ENCODE measurements at places on chromosomes 1 and 21.

GRCh38 chr1:204128464-204128963, 23.3 kb downstream of the ETNK2 start:
- no peak for DNase-seq

GRCh38 chr1:213622365-213623063, 365.3 kb upstream of the PROX1 start:
- no peak for DNase-seq

GRCh38 chr1:98458511-98459485, 202.7 kb upstream of the SNX7 start:
- no peak for DNase-seq

DNA sequence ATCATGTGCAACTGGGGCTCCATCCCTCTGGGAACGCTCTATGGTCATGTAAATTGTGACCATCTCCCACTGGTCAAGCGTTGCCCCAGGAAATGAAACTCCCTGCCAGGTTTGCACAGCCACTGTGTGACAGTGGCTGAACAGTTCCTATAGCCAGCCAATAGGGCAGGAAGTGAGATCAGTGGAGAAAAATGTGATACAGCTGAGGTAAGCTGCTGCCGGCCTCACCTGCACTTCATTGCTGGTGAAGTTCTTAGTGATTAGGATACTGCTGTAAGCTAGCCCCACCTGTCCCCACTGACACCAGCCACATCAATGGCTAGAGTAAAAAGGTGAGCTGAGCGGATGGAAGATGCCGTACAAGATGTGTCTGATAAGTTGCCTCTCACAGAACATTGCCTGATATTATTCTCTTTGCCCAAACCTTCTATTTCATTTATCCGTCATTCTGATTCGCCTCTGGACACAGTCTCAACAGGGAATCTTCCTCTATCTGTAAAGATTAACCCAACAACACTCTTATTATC, 38.4 kb upstream of the CDC42BPA start:
- no peak for DNase-seq

- DNase-seq, result no peak
Measured at GRCh38 chr1:21508580-21509350, 458 bp upstream of the ALPL start.

GRCh38 chr21:33189237-33189636, 40.5 kb upstream of the IFNAR2 start:
- DNase-seq, result no peak

DNA sequence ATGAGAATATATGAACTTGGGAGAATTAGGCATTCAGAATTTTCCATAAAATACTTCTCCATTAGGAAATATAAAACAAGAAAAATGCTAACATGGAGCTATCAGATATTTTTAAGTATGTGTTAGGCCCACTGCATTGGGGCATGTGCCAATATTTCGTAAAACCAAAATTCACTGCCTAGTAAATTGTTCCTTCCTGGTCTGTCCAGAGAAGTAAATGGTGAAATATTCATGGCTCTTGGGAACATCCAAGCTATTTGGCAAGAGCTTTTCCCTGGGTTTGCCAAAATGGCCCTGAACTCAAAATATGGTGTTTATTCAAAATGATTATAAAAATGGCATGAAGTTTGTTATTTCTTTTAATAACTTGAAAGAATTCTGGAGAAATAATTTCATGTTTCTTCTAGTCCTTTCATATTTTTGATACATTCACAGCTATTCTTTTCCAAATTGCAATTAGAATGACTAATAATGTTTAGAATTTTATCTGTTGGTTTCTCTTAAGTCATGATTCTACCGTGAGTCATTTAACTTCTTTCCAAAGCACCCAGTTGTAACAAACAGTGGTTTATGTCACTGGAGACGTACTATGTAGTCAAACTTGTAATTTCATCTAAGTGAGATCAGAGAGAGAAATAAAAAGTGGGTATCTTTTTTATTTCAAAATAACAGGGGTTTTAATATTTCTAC, 25.7 kb upstream of the SLC19A2 start:
- DNase-seq, result no peak

DNA sequence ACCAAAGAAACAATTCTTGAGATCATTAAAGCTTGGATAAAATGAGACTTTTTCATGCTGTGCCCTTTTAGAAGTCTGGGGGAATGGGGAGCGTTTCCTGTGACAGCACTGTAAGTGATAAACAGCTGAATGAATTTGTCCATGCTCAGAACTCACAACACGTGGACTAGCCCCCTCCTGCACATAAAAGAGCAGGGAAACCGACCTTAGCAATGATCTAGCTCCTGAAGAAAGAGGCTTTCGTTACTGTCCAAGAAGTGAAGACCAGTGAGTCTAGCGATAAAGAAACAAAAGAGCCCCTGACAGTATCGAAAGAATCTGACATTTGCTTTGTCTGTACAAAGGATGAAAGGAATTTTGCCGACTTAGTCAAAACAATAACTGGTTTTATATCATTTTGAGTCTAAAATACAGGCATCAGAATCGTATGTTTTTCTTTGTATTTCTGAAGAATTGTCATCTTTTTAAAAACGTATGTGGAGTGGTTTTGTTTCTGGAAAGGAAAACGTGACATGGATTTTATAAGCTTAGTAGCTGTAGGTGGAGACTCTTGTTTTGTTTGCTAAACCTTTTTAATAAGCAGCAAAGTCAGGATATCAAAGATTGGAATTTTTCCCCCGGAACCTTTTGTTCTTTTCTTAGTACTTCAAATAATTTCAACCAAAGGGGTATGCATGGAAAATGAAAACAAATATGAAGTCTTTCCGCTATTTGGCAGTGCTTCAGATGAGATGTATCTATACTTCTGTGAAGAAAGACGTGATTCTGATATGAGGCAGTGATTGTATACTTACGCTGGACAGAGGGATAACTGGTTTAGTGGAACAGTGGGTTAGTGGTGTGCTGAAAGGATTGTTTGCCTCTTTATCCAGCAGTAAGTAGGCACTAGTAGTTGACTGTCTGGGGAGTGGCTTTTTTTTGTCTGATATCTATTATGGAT, 61.0 kb downstream of the MAST2 start:
- no peak for DNase-seq

DNA sequence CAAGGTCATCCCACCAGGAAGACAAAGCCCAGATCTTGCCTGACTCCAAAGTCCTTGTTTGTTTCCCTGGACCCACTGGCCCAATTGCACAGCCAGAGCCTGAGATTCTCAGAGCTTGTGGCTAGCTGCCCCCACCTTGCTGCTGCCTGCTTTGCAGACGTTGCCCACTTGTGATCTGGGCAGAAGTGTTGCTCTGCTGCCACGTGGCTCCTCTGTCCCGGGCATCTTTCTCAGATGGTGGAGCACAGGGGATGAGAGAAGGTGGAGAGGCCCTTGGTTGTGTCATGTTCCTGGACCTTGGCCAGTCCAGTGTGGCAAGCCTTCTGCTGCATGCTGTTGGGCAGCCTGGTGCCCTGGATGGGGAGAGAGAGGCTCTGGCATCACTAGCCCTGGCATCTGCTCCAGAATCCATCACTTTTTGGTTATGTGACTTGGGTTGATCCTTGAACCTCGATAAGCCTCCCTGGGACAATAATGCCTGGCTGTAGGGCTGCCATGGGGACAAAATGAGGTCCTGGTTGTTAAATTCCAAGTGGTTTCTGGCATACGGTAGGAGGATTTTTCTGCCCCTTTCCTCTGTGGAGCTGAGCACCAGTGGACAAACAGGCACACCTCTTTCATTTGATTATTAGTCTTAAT, 1.5 kb upstream of the NR0B2 start:
- no peak for DNase-seq

GRCh38 chr1:95085376-95085775, 12.6 kb upstream of the ALG14 start:
- DNase-seq, result no peak

DNA sequence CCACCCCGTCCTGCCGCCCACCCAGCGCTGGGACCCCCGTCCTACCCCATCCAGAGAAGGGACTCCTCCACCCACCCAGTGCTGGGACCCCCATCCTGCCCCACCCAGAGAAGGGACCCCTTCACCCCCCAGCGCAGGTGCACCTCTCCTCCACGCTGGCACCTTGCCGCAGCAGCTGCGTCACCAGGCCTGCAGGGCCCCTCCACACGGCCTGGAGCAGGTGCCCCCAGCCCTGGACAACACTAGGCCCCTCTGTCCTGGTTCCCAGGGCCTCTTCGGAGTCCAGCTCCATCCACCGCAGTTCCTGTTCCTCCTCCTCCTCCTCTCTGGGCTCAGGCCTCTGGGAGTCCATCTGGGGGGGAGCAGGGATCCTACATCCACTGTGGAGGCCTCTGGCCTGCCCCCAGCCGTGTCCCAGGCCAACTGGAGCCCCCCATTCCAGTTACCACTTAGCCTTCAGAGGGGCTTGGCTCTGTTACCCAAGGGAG, 378 bp downstream of the ANKRD65 start:
- DNase-seq, result no peak

DNA sequence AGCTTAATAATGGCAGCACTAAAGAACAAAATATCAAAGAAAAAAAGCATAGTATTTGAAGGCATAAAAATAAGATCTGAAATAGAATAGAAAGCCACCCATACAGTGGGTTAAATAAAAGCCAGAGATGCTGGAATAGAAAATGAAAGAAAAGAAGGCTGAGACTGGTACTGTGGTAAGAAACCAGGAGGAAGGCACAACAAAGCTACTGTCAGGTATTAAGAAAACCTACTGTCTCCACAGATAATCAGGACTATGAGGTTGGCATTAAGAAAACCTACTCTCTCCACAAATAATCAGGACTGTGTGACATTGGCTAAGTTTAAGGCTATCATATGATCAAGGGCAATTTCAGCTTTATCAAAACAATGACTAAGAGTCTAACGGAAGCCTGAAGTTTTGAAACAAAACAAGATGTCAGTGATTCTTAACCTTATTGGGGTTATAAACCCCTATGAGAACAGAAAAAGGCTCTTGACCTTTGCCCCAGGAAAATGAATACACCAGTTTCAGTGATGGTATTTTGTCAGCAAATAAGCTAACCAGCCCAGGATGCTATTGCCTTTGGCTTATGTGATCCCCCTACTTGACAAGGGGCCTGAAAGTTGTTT, 24.4 kb downstream of the MCOLN2 start:
- DNase-seq, result no peak

- no peak for DNase-seq
Measured at GRCh38 chr1:171814692-171815091, 26.6 kb upstream of the DNM3 start.

DNA sequence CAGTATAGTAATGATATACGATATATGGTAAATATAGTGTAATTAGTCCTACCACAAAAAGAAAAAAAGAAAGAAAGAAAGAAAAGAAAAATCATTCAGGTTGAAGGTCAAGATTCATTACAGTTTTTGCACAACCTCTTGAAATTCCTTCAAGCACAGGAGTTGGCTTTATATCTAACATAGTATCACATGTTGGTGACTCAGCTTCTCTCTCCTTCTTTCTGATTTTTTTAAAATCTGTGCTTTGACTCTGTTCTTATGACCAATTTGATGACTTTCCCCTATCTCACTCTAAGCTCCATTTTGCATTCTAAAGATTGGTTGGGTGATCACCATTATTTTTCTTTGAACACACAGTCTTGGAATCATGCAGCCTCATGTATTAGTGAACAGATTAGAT, 148.2 kb upstream of the COL11A1 start:
- no peak for DNase-seq

DNA sequence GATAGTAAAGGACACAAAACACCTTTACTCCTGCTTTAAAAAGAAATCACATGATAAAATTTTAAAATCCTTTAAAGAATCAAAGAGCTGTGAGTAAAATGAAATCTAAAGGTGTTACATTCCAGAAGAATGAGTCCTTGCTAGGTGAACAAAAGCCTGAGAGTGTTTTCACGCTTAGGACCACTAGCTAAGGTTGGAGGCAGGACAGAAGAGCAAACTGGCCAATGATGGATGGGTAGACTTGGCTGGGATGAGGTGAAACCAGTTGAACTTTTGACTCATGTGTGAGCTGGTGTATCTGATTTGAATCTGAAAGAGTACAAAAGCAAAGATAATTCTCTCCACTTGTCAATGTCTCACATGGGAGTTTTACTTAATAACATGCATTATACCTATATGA, 35.1 kb downstream of the CATSPERE start:
- DNase-seq, result no peak

DNA sequence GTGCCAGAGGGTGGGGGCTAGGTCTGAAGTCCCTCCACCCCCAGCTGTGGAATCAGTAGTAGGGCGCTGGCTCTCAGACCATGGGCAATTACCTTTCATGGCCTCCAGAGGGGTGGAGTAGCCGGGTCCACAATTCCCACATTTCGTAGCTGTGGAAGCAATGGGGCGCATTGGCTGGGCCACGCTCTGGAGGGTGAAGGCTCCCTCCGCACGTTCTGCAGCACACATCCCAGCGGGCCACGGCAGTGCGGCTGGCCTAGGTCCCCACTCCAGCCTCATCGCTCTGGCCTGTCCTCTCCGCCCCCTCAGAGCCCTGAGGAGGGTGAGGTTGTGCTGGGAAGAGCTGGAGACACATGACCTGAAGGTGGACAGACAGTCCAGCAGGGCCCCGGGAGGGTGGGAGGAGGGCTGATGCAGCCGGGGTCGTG, 2.9 kb downstream of the SELENBP1 start:
- no peak for DNase-seq

GRCh38 chr1:31183927-31184554, 55.6 kb downstream of the NKAIN1 start:
- no peak for DNase-seq

- no peak for DNase-seq
Measured at GRCh38 chr1:100350787-100351094, 1.6 kb upstream of the CDC14A start.

DNA sequence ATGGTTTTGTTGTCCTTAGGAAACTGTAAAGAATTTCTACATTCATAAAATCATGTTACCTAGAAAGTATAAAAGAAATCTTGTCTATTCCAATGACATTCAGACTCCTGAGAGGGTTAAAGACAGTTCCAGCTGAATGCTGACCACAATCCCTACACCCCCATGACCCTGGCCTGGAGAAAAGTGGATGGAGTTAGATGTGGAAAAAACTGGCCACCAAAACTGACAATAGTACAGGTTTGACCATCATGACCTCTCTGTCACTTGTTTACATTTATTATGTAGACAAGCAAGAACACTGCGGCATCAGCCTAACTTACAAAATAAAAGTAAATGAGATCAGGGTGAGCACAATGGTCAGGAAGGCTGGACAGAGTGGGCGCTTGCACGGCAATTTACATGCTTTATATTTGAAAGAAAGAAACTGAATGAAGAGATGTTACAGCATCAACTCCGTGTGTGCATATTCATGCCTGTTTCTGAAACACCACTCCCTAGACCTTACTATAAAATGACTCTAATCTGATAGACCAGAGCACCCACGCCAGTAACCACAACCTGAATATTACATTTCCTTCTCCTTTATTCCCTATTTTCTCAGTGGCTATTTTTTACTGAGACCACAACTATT, 116.0 kb downstream of the ESRRG start:
- DNase-seq, result no peak

DNA sequence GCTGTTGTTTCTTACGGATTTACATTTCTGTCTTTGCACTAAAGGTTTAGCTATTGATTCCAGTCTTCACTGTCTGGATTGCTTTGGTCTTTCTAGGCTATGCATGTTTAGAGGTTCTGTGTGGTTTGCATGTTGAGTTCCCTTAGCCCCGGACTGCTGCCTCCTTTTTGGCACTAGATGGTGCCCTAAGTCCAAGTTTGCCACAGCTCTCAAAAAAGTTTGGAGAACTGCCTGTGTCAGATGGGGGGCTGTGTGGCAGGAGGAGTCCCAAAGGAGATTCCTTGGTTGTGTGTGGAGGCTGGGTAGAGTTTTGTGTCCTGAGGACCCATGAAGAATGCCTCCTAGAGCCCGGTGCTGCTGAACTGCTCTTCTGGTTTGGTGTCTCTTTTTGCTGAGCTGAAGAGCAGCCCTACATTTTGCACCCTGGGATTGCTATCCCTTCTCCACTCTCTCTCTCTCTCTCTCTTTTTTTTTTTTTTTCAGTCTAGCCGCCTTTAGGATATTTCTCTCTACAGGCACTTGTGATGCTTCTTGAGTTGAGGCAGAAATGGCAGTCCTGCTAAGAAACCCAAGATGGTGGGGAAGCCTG, 74.4 kb downstream of the PTGS2 start:
- no peak for DNase-seq

All from GF-D8 (cell line).